ENCODE measurements at places on chromosomes 12 and 14. TPM values are rescaled to one million over a fixed set of nuclear protein-coding genes. Genes with fewer than 3 reads are reported as not detected.

TMEM132C gene
- not detected for polyA plus RNA-seq

TPCN1 gene
- polyA plus RNA-seq = 8.8 TPM

SLC22A17 gene
- not detected for polyA plus RNA-seq

KLRC2 gene
- polyA plus RNA-seq = not detected

CCDC196 gene
- not detected for polyA plus RNA-seq

TTC9 gene
- 17.1 TPM for polyA plus RNA-seq

PTCSC3 gene
- not detected for polyA plus RNA-seq

PPP2R3C gene
- polyA plus RNA-seq = 78.1 TPM

DPY19L2 gene
- polyA plus RNA-seq = not detected
